ENCODE measurements at places on chromosomes 1 and 21.

GRCh38 chr1:31732751-31733289 is 29.0 kb upstream of the COL16A1 start:
- no peak for DNase-seq

- peak; percentile 72 for DNase-seq
Observed at GRCh38 chr1:12208764-12209494, 20.9 kb upstream of the VPS13D start.

DNA sequence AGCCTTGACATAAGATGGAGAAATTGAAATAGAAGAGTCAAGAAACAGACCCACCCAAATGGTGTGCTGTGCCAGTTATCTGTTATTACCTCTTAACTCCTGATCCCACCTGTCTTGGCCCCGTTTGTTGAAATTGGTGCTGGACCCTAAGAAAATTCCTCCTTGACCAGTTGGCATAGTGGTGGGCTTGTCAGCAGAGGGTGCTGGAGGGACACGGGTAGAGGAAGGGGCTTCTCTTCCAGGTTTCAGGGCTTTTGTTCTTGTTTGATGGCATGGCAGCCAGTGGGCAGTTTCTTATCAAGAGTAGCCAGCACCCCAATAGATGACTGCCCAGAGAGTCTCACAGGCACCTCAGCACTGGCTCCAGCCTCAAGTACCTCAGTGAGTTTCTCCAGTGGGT is 51.6 kb downstream of the PCBP3 start:
- no peak for DNase-seq

DNA sequence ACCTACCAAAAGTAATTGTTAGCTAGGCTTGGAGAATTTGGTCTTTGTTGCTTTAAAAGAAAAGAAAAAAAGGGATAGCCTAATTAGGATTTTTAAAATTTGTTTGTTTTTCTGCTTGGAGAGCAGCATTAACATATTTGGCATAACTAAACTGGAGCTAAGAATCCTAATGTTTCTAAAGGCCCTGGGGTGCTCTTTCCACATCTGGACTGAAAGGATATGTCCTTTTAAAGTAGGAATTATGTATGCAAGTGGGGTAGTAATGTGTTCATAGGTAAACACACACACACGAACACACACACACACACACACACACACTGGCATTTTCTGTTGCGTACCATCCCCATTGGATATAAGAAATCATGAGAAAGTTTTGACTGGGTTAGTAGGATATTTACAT is 113.9 kb downstream of the KCTD3 start:
- no peak for DNase-seq

- DNase-seq: no peak
Observed at GRCh38 chr1:94515296-94515947, 26.1 kb downstream of the F3 start.

- DNase-seq: no peak
Observed at GRCh38 chr1:95380909-95381308, 146.9 kb downstream of the RWDD3 start.

DNA sequence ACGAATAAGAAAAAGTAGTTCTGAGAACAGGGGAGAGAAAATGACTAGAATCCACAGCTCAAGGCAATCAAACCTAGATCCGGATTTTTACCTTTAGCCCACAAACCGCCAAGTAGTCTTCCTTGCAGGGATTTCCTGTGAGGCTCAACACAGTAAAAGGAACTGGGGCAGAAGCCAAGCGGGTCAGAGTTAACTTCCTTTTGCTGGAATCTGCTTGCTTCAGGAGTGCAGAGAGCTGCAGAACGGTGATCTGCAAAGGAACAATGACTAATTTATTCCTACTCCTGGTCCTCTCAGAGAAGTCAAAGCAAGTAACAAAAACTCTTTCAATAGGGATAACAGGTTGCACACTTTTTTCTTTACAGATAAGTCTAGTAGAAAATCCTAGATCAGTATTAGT is 53.4 kb downstream of the UBR4 start:
- DNase-seq: no peak

DNA sequence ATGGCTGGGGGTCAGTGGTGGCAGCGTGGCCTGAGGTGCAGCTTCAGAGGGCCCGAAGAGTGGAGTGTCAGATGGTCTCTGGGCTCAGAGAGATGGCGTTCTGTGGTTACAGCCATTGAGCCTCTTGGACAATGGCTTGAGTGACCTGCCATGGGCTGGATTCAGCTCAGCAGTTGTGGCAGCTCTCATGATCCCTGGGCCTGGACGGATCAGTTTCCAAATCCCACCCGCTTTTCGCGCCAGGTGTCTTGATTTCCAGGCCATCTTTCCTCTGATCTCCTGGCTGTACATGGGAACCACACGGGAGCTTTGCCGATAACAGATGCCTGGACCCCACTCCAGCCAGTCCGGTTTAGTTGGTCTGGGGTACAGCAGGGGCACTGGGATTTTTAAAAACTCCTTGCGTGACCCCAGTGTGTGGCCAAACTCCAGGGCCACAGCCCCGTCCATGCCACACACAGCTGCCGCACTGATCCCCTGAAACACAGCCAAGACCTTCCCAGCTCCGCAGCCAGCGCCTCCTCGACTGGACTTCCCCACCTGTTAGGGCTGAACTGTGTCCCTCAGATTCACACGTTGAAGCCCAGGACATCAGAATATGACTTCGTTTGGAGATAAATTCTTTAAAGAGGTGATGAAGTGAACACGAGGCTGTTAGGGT is 67.9 kb downstream of the ATP5PO start:
- no peak for DNase-seq

GRCh38 chr1:53062708-53063591 is 937 bp downstream of the PODN start:
- no peak for DNase-seq

DNA sequence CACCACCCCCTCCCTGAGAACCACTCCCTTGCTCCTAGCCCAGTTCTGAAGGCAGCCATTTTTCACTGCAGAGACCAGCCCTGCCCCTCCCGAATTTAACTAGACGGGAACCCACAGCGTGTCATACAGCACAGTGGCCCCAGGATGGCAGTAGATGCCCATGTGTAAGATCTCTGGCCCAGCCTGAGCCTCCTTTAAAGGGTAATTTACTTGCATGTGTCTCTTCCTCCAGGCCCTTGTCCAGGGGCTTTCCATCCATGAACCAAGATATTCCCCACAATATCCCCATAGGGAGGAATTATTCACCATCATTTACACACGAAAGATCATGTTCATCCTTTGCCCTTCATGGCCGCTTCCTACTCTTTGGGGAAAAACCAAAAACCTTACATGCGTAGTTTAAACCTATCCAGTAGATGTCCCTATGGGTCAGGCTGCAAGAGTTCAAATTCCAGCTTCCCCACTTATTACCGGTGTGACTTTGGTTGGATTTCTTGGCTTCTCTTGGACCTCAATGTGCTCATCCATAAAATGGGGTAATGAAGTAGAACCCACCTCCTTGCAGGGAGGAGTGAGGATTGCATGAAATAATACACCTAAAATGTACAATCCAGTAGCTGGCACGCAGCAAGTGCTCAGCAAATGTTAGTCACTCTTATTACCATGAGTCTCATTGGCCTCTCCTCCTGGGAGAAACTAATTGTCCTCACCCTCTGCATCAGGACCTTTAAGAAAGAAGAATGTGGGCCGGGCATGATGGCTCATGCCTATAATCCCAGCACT is 4.0 kb upstream of the LACTBL1 start:
- DNase-seq: peak; percentile 19

GRCh38 chr1:164725401-164725800 is 166.4 kb downstream of the PBX1 start:
- DNase-seq: no peak

DNA sequence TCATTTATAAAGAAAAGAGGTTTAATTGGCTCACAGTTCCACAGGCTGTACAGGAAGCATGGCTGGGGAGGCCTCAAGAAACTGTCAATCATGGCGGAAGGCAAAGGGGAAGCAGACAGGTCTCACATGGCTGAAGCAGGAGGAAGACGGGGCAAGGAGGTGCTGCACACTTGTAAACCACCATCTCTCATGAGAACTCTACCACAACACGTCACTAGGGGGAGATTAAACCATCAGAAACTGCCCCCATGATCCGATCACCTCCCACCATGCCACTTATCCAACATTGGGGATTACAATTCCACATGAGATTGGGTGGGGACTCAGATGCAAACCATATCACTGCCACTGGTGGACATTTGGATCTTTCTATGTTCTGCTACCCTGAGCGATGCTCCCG is 351.4 kb downstream of the NPHP4 start:
- no peak for DNase-seq

GRCh38 chr21:37392441-37392840 is 25.9 kb downstream of the DYRK1A start:
- DNase-seq: no peak
